ENCODE measurements at places on chromosomes 2 and 18.

- H3K4me1 ChIP-seq, result peaks cover 6% of the 10 kb centered on the region
- H3K27ac ChIP-seq, result no peak overlapping the region
- no peak overlapping the region for H3K4me3 ChIP-seq
- peaks cover 30% of the 10 kb centered on the region for H3K27me3 ChIP-seq
Measured at GRCh38 chr2:29923110-29923721, 1.8 kb upstream of the ALK start.

DNA sequence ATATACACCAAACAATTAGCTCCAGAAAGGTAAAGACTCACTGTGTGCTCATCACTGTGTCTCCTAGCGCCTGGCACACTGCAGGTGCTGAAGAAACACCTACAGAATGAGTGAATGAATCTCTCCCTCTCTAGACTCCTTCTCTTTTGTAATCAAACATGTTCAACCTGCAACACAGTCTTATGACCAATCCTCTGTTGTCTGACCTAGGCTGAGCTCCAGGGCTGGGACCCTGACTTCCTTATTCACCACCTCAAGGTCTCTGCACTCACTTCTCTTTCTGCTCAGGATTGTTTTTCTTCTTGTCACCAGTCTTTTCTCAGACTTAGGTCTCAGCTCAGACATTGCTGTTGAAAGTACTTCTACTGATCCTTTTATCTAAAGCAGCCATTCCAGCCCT lies 9.8 kb downstream of the CKAP2L start:
- DNase-seq, result no peak
- H3K4me1 ChIP-seq, result no peaks in the 10 kb centered on the region
- H3K4me3 ChIP-seq, result no peak overlapping the region
- no peak overlapping the region for H3K27ac ChIP-seq
- H3K27me3 ChIP-seq, result no peaks in the 10 kb centered on the region

DNA sequence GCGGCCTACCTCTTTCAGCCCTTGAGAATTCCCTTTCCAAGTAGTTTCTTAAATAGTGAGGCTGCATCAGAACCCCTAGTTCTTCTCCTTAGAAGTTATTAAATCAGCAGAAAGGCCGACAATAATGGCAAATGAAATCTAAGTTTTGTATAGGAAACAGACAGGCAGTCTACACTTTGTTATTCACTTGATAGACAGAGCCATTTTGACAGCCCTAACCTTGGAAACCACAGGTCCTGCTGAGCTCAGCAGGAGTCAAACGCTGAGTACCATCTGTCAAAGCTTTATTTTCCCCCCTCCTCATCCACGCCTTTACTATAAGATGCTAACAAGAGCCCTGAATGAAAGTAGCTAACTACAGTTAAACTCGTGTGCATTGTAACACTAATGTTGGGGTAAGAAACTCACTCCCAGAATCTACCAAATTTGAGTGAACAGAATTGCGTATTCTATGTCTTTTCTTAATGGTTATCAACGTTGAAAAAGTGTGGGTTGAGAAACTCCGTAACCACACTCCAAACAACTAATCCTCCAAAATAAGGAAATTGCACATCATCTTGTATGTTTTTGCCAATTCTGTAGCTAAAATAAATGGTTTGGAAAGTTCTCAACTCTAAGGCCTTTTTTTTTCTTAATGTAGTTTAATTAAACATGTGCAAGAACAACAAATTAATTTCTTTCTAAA lies 90.6 kb upstream of the EFEMP1 start:
- no peaks in the 10 kb centered on the region for H3K27me3 ChIP-seq
- H3K4me3 ChIP-seq, result no peak overlapping the region
- DNase-seq, result no peak
- H3K27ac ChIP-seq, result no peak overlapping the region
- no peaks in the 10 kb centered on the region for H3K36me3 ChIP-seq
- H3K4me1 ChIP-seq, result peaks cover 3% of the 10 kb centered on the region

- no peak for DNase-seq
- H3K4me1 ChIP-seq, result peaks cover 3% of the 10 kb centered on the region
- H3K27ac ChIP-seq, result no peak overlapping the region
- 0 out of 2 replicates have a peak, but pooled peaks cover 1% of the 10 kb centered on the region for H3K27me3 ChIP-seq
Measured at GRCh38 chr2:45637440-45637839, 14.0 kb upstream of the PRKCE start.

Measured in H1 (cell line).